ENCODE measurements at places on chromosomes 2 and 18.
A peak's percentile ranks its signal among the peaks of the same experiment; 100 is the strongest.

- no peak for DNase-seq
These were observed 49.6 kb downstream of the SOWAHC start for GRCh38 chr2:109663721-109664120.

GRCh38 chr18:66548747-66549146 is 55.1 kb downstream of the CDH19 start:
- no peak for DNase-seq

DNA sequence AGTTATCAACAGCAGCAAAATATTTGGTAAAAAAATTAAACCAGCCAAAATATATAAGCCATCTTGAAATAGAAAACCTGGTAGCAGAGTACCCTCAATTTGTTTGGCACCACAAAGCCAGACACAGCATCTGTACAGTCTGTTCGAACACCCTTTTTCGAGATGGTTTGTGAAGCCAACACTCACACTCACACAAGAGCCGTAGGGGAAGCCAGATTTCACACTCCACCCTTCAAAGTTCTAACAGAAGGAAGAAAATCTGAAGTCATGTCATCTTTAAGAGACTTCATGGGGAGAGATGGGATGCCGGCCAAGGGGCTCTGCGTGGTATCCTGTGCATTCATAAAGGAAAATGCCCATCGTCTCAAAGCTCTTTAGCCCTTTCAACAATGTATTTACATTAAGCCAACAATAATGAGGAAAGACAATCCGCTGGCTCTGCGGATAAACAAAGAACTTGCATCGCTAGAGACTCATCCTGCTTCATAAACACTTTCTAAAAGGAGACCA is 451.5 kb upstream of the CHST9 start:
- DNase-seq, result no peak

DNA sequence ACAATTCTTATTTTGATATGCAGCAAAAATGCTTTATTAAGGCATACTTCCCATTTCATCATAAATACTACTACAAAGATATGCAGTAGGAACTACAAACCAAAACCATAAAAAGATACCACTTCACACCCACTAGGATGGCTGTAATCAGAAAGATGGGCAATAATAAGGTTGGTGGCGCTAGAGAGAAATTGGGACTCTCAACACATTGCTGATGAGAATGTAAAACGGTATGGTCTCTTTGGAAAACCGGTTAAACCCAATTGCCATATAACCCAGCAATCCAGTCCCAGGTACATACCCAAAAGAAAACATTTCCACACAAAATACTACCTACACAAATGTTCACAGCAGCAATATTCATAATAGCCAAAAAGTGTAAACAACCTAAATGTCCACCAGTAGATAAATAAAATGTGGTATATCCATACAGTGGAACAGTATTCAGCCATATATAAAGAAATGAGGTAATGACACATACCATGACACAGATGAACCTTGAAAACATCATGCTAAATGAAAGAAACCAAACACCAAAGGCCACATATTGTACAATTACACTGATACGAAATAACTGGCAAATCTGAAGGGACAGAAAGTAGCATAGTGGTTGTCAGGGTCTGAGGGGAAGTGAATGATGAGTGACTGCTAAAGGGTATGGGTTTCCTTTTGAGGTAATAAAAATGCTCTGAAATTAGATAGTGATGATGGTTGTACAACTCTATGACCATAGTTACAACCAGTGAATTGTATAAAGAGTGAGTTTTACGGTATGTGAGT is 12.7 kb downstream of the SP3 start:
- no peak for DNase-seq

DNA sequence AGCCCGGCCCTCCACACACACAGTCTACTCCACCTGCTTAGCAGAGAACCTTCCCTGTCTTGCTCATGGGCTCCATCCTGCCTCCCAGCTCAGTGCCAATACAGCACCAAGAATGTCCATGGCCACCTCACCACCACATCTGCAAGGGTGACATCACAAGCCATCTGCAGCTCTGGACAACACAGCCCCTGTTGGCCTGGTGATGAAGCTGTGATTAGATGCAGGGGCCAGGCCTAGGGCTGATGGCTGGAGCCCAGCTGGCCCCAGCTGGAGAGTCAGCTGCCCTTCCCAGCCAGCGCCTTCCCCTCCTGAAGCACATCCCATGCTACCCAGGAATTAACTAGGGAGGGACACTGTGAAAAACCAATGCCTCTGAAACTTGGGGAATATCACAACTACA is 91.1 kb downstream of the TTC32 start:
- DNase-seq, result peak; percentile 76

DNA sequence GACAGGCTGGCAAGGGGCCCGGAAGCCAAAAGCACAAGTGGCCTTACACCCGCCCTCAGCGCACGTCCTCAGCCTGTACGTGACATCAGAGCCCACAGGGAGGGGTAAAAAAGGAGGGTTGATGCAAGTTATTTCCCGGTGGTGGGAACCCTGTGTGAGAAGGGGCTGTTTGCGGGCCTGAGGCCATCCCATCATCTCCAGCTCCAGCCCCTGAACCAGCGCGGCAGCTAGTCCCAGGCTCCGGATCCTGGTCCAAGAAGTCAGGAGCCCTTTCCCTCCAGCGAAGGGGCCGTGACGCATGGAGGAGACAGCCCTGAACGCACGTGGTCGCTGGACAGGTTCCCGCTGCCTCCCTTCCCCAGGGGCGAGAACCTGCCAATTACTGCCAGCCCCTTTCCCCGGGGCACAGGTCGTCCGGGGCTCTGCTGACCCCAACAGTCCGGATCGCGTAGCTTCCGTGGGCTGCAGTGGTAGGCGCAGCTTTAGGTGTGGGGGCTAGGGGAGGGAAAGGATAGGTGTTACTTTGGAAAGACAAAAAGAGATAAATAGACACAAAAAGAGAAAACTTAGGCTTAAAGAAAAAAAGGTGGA is 1.3 kb upstream of the LRP2 start:
- no peak for DNase-seq

DNA sequence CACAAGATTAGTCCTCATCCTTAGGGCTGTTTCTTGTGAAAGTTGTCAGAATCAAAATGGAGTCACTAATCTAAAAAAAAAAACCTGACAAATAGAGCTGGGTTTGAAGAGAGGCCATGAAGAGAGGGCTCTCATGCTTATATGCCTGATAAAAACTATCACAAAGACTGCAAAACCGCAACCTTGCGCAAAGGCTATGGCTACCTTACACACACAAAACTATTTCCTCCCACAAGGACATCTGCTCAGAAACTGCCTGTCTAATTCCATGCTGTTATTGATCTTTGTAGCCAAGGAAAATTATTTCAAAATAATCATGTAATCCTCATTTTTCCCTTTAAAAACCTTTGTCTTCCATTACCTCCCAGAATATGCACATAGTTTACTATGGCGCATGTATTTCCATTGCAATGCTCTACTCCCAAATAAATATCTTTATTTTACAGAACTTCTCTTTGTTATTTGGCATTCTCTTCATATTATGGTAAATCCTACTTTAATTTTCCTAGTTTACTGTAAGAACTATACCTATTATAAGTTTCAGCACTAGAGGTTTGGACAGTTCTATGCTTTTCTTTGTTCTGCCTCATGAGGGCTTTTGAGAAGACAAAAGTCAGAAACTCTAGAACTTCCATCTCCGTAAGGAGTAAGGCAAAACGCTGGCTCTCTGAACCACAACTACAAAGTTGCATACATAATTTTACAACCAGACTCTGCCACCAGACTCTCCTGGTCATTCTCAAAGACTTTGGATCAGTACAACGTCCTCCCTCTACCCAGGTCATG is 9.6 kb upstream of the DPYSL5 start:
- DNase-seq, result no peak

DNA sequence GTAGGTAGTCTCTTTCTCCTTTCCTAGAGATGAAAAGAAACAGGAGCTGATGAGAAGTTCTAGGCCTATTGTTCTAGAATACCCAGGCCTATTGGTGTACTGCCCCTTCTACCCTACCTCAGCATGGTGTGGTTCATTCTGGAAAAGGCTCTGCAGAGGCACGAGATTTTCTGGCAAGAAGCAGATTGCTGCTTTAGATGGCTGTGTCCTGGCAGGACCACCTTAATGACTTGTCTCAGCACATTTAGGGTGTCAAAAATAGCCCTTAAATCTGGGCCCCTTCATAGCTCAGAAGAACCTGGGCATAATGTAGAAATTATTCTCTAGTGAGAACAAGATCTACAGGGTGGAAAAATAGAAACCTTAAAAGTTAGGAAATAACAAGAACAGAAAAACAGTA is 87.9 kb downstream of the BCL2L11 start:
- peak; percentile 6 for DNase-seq

- peak; percentile 69 for DNase-seq
These were observed 266.7 kb downstream of the SH3BP4 start for GRCh38 chr2:235218486-235218907.

DNA sequence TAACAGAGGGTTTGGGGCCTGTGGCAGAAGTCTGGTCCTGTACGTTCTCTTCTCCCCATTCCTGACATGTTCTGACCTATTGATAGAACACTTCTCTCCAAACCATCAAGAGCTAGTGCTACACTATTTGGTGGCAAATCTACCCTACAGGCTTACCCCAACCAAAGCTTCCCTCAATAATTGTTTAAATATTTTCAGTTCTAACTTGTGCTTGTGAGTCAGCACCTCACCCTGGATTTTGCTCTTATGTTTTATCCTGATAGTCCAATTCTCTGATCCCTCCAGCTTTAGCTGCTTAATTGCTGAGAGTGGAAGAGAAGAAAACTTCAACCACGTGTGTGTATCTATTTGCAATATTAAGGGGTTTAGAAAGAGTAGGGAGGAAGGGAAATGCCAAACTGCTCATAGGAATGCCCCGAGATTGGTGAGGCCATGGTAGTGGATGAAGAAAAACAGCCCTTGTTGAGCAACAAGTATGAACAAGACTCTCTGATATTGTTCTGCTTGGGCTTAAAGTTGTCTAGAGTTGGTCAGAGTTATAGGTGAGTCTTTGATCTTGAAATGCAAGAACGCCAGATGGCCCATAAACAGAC is 67.8 kb upstream of the PARD3B start:
- no peak for DNase-seq

- DNase-seq, result no peak
These were observed 10.6 kb downstream of the SCN3A start for GRCh38 chr2:165193178-165193777.

DNA sequence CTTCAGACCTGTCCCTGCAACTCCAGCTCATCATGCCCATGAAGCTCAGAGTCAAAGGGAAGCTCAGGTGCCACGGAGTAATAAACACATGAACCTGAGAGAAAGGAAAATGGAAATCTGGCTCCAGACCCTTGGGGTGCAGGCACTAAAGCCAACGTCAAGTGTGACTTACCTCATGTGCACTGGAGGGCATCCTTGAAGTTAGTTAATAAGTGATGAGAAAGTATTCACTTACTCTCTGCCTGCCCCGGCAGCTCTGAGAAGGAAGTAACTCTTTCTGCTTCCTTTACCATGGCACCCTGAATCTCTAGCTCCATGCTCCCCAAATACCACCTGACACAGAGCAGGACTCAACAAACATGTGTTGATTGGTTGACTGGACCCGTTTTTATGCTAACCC is 21.4 kb upstream of the AGAP1 start:
- no peak for DNase-seq

- DNase-seq, result no peak
These were observed 849.9 kb downstream of the DCDC2C start for GRCh38 chr2:4553241-4553640.

- DNase-seq, result no peak
These were observed 764.8 kb downstream of the RNF144A start for GRCh38 chr2:7681881-7682461.

DNA sequence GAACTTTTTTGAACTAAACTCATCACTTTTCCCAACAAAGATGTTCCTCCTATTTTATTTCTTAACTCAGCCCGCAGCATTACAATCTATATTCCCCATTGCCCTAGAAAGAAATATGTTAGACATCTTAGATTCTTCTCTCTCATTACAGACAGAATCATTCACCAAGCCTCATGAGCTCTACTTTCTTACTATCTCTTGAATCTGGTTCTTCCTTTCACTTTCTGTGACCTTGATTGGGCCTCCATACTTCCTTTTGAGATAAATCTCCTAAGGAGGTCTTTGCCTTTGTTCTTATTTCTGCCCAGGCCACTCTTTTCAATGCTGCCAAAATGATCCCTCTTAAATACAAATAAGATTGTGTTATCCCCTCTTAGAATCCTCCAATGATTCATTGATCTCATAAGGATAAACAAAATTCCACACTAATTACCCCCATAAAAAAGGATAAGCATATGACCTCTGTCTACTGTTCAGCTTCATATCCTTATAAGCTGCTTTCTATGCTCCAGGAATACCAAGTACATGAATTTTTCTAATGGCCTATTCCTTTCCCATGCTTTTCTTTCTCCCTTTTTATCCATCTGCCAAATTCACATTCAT is 400.0 kb downstream of the ARHGAP15 start:
- DNase-seq, result no peak

- no peak for DNase-seq
These were observed 20.5 kb downstream of the NEDD4L start for GRCh38 chr18:58064406-58064998.

DNA sequence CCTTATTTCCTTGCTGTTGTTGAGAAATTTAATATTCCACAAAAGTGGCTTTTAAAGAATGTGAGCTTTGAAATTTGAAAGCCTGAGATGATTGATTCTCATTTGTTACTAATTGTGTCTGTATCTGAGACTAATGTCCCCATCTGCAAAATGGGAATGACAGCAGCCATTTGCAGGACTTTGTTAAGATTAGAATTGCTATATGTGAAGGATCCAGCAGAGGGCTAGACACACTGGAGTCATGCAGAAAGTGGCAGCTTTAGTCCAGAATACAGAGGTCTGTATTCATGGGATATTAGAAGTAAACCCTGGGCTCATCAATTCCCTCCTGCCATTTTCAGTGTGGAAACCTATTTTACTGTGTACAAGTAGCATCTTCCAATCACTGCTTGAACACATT is 296.5 kb upstream of the GYPC start:
- DNase-seq, result no peak

DNA sequence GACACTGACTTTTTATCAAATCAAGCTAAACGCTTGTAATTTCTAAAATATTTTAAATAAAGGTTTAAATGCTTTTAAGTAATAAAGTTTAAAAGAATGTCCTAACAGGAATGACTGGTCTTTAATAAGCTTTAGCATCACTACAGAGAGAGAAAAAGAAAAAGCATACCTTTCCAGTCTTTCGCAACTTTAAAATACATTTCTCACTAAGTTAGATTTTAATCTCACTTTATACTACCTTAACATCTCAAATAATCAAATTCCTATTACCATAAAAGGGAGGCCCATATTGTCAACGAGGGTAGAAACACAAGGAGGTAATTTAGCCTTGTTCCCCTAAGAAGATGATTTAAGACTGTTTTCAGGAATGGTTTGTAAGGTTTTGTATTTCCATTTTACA is 80.7 kb downstream of the STRN start:
- DNase-seq, result no peak

- DNase-seq, result no peak
These were observed 6.9 kb upstream of the KIF3C start for GRCh38 chr2:25989154-25989553.

- no peak for DNase-seq
These were observed 222.4 kb upstream of the RBBP8 start for GRCh38 chr18:22710673-22711191.

- no peak for DNase-seq
These were observed 46.1 kb upstream of the STPG4 start for GRCh38 chr2:47201224-47201623.

GRCh38 chr18:59905686-59906091 is 5.9 kb downstream of the PMAIP1 start:
- no peak for DNase-seq

All from vagina (tissue), 2 donors.